NCI-H446 (cell line): ENCODE measurements at places on chromosomes 6 and 20.
A peak's percentile ranks its signal among the peaks of the same experiment; 100 is the strongest.

DNA sequence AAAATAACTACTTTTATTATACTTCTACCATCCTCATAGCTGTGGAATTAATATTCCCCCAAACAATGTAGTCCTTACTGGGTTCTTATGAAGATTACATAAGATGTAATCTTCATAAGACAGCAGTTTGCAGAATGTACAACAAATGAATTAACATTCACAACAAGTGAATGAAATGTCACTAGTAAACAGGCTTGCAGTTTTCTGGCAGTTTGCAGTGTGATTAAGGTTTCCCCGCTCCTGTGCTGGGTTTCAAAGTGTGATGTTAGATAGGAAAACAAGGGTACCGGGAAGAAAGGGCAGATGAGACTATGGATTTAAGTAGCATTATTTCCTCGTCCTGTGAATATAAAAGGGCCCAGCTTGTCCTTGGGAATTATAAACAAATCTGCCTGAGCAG lies 22.5 kb downstream of the ARFGEF3 start:
- no peak for DNase-seq

DNA sequence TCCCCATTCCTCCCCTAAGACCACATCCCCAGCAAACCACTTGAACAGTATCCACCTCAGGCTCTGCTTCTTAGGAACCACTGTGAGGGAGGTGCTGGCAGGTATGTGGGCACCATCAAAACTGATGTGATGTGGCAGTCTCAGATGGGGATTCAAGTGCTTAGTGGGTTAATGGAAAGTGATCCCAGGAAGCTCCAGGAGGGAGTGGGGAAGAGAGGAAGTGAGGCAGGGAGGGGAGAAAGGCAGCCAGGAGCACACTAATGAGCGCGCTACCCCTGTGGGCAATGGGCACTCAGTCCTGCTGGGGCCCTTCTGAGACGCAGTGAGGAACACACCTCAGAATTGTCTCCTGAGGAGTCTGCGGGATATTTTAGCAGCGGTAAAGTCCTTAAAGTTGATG lies 263.1 kb upstream of the MOCS1 start:
- DNase-seq = no peak

DNA sequence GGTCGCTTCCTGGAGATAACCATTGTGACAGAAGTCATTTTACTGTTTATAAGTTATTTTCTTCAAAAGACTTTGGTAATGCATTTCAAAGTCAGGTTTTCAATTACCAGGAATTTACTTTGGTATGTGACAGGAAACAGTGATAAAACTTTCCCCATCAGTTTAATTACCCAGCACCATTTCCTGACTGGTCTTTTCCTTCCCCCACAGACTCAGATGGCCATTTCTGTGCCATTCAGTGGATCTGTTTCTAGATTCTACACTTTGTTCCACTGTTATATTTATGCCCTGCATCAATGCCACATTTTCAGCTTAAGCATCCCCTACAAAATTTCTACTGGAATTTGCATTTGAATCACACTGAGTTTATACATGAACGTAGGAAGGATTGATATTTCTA lies 16.3 kb downstream of the RRBP1 start:
- DNase-seq = no peak

DNA sequence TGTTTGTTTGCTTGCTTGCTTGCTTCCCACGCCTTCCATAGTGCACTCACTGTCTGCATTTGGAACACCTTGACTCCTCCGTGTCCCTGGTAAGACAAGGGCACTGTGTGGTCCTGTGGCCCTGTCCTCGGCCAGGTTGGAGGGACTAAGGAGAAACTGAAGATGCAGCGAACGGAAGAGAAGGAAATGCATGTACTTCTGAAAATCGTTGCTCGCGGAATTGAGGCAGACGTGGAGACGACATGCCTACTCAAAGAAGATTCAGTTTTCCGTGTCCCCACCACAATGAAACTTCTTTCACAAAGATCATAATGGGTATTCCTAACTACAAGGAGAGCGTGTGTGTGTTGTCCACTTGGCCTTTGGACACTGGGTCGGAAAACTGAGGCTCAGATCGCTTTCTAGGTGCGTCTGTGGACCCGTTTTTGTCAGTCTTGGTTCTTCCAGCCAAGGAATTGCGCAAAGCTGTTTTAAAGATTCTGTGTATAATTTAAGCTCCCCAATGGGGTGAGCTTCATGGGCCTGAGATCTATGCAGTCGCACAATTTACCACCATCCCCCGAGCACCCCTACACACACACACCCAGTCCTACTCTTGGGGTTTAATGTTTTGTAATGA lies 120.4 kb upstream of the ZNF184 start:
- DNase-seq = no peak

DNA sequence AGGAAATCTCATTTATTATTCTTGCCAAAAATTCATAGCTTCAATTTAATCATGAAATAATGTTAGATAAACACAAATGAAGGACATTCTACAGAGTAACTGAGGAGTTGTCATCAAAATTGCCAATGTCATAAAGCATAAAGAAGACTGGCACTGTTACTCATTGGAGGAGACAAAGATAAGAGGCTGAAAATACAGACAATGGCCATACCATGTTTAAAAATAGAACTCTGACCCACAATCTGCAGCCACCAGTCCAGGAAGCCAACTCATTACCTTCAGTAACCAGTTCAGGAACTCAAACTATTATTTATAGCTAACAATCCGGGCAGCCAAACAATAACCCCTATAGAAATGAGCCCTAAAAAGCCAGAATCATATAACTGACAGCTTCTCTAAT lies 795.6 kb downstream of the TENT5A start:
- no peak for DNase-seq

DNA sequence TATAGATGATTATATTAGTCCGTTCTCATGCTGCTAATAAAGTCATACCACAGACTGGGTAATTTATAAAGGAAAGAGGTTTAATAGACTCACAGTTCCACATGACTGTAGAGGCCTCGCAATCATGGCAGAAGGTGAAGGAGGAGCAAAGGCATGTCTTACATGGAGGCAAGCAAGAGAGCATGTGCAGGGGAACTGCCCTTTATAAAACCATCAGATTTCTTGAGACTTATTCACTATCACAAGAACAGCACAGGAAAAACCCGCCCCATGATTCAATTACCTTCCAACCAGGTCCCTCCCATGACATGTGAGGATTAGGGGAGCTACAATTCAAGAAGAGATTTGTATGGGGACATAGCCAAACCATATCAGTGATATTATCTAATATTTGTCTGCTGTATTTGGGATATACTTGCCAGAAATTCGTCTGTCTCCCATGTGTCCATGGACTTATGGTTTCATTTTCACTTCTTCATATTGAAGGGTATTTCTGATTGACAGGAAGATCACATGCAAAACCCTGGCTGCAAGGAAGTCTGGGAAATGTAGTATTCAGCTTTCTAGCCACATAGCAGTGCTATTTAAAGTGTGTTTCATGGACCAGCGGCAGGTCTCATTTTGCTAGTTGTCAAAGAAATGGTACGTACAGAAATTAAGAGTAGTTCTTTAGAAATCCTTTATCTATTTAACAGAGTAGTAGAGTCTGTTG lies 50.5 kb upstream of the PAK5 start:
- DNase-seq = no peak

GRCh38 chr6:82248273-82248735 lies 760 bp upstream of the IBTK start:
- DNase-seq = no peak

- DNase-seq = no peak
These were observed 136.7 kb upstream of the RALGAPA2 start for GRCh38 chr20:20849161-20849560.

DNA sequence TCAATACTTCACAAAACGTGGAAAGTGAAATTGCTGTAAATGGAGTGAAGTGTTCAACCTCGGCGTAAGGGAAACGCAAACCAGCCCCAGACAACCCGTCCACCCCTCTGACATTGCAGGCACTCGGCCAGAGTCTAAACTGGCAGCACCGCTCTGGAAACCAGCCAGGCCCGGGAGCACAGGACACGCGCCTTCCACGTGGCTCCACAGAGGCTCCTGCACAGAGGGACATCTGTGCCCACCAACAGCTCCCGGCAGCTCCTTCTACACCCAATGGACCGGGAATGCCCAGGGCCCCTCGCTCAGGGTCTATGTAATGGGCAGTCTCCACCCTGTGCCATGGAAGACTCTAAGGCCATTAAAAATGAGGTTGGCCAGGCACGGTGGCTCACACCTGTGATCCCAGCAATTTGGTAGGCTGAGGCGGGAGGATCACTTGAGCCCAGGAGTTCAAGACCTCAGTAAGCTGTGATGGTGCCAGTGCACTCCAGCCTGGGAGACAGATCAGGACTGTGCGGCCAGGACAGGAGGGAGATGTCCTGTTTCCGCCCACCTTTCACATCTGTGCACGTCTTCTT lies 3.4 kb upstream of the HELZ2 start:
- peak; percentile 74 for DNase-seq

DNA sequence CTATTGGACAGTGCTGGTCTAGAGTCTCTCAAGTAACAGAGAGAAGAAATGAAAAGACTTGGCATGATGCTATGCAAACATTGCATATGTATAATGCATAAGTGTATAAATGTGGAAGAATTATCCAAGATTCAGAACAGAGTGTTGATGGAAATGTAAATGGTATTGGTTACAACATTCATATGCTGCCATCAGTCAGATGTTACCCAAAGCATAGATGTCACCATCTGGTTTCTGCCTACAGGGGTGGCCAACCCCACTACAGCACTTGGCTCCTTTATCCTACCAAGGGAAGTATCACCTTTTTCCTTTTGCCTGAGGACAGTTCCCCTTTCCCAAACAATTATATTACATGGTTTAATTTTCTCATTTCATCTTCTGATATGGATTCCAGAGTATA lies 11.9 kb downstream of the POPDC3 start:
- no peak for DNase-seq

- no peak for DNase-seq
These were observed 1004.9 kb upstream of the ADGRB3 start for GRCh38 chr6:67630146-67630545.

DNA sequence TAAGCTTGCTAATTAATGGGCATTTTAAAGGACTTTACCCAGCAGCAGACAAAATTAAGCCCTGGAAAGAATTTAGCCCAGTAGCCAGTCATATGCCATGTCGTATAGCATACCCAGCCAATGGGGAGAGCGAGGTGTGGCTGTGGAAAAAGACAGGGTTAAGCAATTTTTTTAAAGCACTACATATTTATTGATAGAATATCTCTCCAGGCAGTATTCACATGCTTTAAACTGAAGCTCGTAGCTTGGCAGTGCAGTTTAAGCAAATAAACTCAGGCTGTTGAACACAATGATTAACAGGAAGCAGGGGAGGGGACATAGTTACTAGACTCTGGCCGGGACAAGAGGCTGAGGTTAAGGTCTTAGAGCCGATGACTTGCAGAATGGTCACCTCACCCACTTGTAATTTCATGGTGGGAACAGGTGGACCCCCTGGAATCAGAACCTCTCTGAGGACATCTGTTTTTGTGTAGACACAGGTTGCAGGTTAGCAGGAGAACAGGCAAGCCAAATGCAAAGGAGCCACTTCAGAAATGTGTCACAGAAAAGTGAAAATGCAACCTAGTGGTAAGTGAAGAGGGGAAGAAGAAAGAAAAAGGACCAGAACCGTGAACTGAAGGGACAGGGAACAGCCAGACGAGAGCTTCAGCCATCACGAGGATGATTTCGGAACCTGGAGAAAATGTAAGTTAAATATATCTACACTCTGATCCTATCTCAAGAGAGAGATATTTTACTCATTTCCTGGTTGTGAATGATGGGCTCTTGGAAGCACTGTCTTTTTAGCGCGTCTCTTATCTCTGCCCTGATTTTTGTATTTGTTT lies 7.2 kb downstream of the GCNT2 start:
- DNase-seq = no peak

- no peak for DNase-seq
These were observed 64.8 kb upstream of the TMEM30A start for GRCh38 chr6:75349262-75349984.

DNA sequence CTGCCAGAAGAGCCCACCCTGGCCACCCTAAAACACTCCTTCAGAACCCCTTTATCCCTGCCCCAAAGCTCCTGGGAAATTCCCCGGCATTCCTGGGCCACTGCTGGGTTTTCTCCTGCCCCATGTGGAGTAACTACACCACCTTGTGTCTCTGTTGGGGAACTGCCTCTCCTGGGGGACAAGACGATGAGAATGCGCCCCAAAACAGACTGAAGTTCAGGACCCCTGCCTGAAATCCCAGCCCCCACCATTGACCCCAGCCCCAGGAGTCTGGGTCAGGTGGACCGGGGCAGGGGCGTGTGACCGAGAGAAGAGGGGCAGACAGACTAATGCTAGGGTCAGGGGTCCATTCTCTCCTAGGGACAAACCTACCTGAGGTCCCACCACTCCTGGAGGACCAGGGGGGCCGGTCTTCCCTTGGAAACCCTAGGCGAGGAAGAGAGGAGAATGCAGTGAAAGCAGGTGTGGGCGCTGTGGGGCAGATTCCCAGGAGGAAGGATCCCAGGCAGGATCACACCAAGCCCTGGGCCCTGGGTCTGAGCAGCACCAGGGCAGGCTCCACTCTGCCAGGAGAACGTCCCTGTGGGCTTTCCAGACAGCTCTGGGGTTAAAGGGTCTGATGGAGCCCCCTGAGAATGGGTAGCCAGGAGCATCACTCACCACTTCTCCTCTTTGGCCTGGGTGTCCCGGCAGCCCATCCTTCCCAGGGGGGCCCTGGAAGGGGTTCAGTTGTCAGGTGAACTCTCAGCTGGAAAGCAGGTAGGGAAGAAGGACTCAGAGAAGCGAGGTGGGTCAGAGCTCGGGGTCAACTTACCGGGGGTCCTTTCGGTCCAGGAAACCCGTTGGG lies 19.4 kb downstream of the COL11A2 start:
- DNase-seq = no peak

DNA sequence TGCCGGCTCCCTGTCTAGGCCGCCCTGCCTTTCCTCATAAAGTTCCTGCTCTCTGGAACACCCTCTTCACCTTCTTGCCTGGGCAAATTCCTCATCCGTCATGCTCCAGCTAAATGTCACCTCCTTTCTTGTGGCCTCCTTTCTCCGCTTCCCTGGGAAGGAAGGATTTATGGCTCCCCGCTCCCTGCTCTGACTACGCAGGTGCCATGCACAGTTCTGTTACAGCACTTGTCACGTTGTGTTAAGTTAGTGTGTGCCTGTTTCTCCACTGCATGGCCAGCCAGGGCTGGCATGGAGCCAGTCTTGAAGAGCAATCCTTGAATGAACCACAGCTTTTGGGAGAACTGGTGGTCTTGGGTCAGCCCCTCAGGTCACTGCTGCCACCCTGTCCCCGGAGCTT lies 61.7 kb downstream of the CD40 start:
- no peak for DNase-seq

GRCh38 chr6:21911208-21911607 lies 317.7 kb downstream of the SOX4 start:
- DNase-seq = no peak

GRCh38 chr6:125808060-125808459 lies 17.3 kb downstream of the NCOA7 start:
- no peak for DNase-seq

GRCh38 chr20:17538517-17539170 lies 7.5 kb upstream of the BFSP1 start:
- no peak for DNase-seq
